Hindlimb muscle (tissue), 1 donor: ENCODE measurements at places on chromosomes 2 and 18. TPM values are rescaled to one million over a fixed set of nuclear protein-coding genes. Genes with fewer than 3 reads are reported as not detected.

DNA sequence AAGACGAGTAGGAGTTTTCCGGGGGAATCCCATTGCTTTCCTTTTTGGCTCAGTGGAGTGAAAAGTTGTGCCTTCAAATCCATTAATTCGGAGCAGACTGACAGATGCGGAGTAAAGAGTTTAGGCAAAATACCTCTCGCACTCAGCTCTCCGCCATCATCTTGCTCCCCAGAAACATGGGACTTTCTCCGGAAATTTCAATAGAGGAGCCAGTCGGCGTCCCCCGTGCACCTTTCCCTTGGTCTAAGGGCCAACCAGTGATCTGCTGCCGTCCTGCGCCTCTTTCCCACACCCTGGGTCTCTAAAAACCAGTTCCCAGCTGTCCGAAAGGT is 318 bp downstream of the TYW5 start:
- no peak for DNase-seq

- DNase-seq: no peak
Measured at GRCh38 chr2:47054868-47055267, 100.2 kb downstream of the STPG4 start.

DNA sequence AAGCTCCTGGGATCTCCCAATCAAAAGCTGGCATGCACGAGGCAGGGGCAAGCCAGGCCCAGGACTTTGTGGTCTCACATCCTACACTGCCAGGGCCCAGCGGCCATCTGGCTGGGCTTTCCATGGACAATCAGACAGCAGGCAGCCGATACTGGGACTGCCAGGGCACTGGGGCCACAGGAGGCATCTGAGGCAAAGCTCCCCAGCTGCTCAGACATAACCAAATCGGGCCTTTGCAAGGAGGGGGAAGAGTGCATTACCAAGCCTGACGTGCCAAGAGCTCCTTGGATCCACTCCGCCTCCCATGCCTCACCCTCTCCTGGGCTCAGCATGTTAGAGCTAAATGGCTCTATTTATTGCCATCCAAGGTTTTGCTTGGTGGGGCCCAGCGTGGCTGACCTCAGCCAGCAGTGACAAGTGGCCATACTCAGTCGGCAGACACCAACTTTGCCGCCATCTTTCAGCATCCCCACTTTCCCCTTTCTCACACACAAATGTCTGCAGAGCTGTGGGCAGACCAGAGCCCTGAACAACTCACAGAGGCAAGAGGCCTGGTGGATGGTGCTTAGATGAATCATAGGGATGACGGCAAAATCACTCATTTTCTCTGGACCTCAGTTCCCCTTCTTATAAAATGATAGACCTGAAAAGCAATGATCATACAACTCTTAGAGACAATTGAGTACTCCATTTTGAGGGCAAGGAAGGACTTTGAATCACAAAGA is 200.8 kb downstream of the TTC32 start:
- no peak for DNase-seq

The ID2 gene
- polyA plus RNA-seq: 26.7 TPM

The TEX44 gene
- polyA plus RNA-seq: not detected

The ARHGEF33 gene
- polyA plus RNA-seq: 1.6 TPM
